ENCODE measurements at places on chromosomes 12 and 14. TPM values are rescaled to one million over a fixed set of nuclear protein-coding genes. Genes with fewer than 3 reads are reported as not detected.

Gene TSPAN8
- total RNA-seq = not detected

Gene SIX1
- 0.39 TPM for total RNA-seq

Gene MANSC4
- total RNA-seq = not detected

Gene CNTN1
- total RNA-seq = not detected

Gene GPRC5D
- not detected for total RNA-seq

Gene RASSF8
- 0.13 TPM for total RNA-seq

Gene ENDOU
- total RNA-seq = not detected

Gene CCDC196
- total RNA-seq = not detected

Gene UNC79
- 0.03 TPM for total RNA-seq

Gene FNTB
- total RNA-seq = 14.3 TPM

All from activated T-helper 1 cell treated with anti-CD3 and anti-CD28 coated beads, Interleukin-12 subunit alpha, Interleukin-12 subunit beta, Interleukin-2, Interleukin-4 antibody, amounts not matched to agents 30 ng/mL and 10 ng/mL and 1 ng/mL, durations not matched to agents 14 hours and 24 hours and 36 hours (primary cell).